Activated CD4-positive, alpha-beta T cell treated with anti-CD3 and anti-CD28 coated beads for 36 hours (primary cell): ENCODE measurements at places on chromosomes 3 and 15. TPM values are rescaled to one million over a fixed set of nuclear protein-coding genes. Genes with fewer than 3 reads are reported as not detected.
A peak's percentile ranks its signal among the peaks of the same experiment; 100 is the strongest.

Gene CRELD1
- total RNA-seq = 12.6 TPM

DNA sequence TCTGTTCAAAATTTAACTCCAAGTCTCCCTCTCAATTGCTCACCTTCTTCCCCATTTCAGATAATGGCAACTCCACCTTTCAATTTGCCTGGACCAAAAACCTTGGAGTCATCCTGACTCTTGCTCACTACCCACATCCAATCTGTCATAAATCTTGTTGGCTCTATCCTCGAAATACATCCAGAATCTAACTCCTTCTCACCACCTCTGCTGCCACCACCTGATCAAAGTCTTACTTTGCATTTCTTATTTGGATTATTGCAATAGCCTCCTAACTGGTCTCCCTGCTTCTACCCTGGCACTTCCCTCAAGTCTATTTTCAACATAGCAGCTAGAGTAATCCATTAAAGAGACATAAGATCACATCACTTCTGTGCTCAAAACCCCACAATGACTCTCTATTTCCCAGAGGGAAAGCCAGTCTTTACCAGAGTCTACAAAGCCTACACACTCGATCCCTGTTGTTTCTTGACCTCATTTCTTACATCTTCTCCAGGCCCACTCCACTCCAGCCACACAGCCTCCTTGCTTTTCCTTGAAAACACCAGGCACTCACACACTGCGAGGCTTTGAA is 86.6 kb downstream of the GPR156 start:
- peak; percentile 13 for DNase-seq

DNA sequence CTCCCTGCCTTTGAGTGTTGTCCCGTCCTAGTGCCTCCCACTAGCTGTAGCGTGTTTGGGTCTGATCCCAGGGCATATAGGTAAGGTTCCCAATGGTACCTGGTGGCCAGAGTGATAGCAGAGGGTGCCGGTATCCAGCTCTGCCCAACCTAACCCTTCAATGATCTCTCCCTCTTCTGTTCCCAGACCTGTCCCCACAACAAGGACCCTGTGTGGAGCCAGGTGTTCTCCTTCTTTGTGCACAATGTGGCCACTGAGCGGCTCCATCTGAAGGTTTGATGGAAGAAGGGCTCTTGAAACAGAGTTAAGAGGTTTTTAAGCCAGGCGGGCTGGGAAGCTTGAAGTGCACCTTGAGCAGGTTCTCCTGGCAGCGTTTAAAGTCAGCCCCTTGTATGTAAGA is 35.5 kb downstream of the ESYT3 start:
- no peak for DNase-seq

DNA sequence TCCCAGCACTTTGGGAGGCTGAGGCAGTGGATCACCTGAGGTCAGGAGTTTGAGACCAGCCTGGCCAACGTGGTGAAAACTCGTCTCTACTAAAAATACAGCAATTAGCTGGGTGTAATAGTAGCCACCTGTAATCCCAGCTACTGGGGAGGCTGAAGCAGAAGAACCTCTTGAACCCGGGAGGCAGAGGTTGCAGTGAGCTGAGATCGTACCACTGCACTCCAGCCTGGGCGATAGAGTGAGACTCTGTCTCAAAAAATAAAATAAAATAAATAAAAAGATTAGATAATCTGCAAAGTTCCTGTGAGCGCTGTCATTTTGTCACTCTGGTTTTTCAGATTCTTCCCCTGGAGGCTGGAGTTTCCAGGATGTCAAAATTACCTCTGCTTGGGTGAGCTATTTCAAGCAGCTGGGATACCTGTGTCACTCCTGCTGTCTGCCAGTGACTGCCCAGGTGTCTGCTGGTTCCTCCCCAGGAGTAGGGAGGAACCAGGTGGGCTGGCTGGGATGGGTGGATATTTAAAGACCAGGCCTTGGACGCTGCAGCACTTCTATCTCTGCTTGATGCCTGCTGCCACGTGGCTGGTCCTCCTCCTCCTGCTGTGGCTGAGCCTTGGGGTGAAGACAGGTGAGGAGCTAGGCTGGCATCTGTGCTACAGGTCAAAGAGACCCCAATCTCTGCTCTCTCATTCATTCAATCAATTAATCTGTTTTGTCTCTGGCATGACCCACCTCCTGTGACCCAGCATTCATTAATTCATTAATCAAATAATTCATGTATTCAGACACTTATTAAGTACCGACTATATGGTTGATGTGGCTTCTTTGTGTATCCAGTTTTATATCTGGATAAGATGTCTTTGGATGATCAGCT is 19.5 kb upstream of the MUC20 start:
- no peak for DNase-seq
